ENCODE measurements at places on chromosomes 12 and 14. TPM values are rescaled to one million over a fixed set of nuclear protein-coding genes. Genes with fewer than 3 reads are reported as not detected.

The NEUROD4 gene
- total RNA-seq = not detected

The GALNT9 gene
- under 0.01 TPM for total RNA-seq

The CFAP54 gene
- total RNA-seq = 0.18 TPM

DNA sequence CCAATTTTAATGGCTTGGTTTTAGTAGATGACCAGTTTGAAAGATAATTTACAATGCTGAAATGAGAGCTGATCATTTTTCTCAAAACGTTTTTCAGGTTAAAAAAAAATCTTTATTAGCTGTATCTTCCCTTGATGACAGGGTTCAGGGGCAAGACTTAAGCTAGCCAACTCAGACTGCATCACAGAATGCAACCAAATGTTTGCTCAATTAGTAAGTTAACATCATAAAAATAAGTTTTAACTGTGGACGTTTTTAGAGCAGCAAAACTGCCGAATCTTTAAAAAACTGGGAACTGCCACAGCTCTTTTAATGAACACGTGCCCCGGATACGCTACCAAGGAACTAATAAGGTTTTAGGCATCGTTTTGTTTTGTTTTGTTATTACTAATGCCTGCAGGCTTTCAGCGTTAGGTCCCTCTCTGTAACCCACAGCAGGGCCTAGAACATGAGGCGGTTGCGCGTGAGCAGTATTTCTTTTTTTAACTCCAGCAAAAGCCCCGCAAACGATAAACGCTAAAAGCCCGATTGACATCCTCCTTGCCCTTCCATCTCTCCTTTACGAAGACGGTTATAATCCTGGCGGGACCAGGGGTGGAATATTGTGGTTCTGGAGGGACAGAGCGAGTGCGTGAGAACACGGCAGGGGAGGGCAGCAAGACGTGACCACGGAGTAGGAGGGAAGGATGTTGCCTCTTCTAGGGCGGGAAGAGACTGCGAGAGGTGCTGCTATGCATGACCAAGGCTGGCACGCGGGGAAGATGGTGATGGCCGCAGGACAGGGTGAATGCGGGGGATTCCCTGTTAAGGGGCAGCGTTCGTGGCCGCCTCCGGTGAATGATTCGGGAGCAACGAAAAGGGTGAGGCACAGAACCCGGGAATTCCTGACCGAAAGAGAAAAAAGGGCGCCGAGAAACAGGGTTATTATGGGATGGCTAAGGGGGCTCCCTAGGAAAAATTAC lies 652 bp downstream of the SUPT16H start:
- peak; percentile 51 for DNase-seq

DNA sequence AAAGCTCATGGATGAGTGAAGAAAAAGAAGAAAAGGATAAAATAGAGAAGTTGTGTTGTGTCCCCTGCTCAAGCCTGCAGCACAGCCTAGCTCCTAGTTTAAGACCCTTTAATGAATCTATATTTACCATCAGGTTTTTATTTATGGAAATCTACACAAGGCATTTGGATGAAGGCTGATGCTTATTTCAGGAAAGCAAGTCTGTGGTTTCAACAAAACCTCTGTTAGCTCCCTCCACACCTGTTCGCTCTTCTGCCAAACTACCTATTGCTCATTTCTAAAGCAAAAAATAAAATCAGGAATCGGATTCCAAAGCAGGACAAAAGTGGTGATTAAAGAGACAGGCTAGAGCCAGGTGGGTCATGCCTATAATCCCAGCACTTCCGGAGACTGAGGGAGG lies 18.9 kb upstream of the MAP3K9 start:
- no peak for DNase-seq

DNA sequence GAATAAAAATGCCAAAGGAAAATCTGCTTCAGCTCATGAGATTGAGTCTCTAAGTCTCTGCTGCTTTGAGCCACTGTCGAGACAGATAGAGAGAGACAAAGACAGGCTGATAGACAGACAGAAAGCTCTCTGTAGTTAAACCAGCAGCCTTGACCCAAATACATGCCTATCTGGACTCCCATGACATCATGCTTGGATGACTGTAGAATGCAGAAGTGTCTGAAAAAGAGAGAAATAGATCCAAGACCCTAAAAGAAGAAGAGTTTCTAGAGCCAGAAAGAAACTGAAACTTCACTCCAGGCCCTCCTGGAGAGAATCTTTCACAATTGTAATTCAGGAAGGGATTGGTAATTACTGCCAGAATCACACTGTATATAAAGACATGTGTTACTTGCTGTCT lies 122.6 kb upstream of the PLXNC1 start:
- no peak for DNase-seq
